MCF 10A (cell line): ENCODE measurements at places on chromosomes 11 and 22. TPM values are rescaled to one million over a fixed set of nuclear protein-coding genes. Genes with fewer than 3 reads are reported as not detected.
A peak's percentile ranks its signal among the peaks of the same experiment; 100 is the strongest.

- H3K4me1 ChIP-seq, result peaks cover 28% of the 10 kb centered on the region
- H3K36me3 ChIP-seq, result no peaks in the 10 kb centered on the region
- H3K27ac ChIP-seq, result peak overlapping the region; percentile 39
- peak overlapping the region; percentile 68 for H3K4me3 ChIP-seq
Measured at GRCh38 chr22:20918663-20919218, 1.5 kb downstream of the CRKL start.

DNA sequence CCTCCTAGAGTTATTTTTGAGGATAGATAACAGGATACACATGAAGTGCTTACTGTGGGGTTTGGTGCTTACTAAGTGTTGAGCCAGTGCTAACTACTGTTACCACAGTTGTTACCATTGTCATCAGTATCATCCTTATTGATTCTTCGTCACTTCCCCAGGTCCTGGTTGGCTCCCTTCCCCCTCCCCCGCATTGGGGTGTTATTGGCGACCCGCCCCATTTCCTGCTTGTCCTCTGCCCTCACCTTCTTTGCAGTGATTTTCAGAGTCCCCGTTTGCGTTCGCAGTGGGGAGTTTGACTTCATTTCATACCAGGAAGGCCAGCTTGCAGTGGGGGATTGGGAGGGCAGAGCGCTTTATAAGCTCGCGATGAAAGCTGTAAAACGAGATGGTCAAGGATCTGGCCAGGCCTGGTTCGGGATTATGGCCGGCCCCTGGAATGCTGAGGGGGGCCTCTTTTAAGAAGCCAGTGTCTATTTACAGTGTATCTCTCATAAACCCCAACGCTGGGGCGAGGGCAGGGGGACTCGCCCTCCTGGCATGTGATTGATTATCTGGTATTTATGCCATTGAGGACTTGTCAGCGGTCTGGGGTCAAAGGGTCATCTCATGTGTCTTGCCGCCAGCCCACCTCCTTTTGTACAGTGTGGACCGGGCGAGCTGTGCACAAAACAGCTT is 84.6 kb upstream of the NNMT start:
- peaks cover 37% of the 10 kb centered on the region for H3K4me1 ChIP-seq
- no peak for DNase-seq
- H3K36me3 ChIP-seq, result no peaks in the 10 kb centered on the region
- no peaks in the 10 kb centered on the region for H3K27me3 ChIP-seq
- no peak overlapping the region for H3K4me3 ChIP-seq

The MUC5AC gene
- total RNA-seq, result not detected in 2 replicates

DNA sequence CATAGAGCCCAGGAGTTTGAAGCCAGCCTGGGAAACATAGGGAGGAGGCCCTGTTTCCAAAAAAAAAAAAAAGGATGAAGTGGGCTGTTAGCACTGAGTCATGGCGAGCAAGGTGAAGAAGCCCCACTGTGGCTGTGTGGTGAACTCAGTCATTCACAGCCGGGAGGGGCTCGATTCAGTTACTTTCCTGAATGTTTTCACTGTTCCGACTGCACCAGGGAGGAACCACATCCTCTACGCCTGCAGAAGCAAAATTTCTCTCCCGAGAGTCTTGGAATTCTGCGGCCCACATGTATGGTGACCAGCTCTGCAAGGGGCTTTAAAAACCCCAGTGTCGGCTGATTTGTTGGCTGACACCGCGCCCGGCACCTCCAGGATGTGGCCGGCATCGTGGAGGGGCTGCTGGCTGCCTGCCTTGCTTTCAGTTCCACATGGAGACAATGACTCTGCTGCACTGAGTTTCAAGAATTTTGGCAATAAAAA is 27.8 kb upstream of the GRAMD4 start:
- H3K27me3 ChIP-seq, result no peaks in the 10 kb centered on the region
- H3K36me3 ChIP-seq, result no peaks in the 10 kb centered on the region
- H3K4me3 ChIP-seq, result no peak overlapping the region
- H3K27ac ChIP-seq, result no peak overlapping the region
- no peak for DNase-seq

The LYVE1 gene
- total RNA-seq, result not detected in 2 replicates

DNA sequence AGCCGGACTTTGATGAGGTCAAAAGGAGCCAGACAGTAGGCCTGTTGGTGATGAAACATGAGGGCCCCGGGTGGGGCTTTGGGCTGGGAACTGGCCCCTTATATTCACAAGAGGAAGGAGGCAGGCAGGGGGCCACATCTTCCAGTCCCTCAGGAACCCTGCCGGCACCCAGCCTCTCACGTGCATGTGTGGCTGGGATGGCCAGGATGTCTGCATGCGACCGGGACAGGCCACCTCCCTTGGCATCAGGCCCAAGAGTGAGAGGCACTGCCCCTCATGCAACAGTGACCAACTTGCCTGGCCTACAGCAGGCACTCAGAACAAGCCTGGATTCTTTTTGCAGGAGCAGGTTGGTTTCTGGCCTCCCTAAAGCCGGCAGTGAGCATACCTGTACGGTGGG is 5.4 kb downstream of the SLC25A45 start:
- no peaks in the 10 kb centered on the region for H3K36me3 ChIP-seq
- peaks cover 11% of the 10 kb centered on the region for H3K4me1 ChIP-seq
- DNase-seq, result no peak
- H3K4me3 ChIP-seq, result no peak overlapping the region
- no peak overlapping the region for H3K27ac ChIP-seq
- H3K27me3 ChIP-seq, result no peaks in the 10 kb centered on the region

GRCh38 chr11:112902361-112903011 is 58.7 kb upstream of the NCAM1 start:
- no peaks in the 10 kb centered on the region for H3K36me3 ChIP-seq
- H3K27ac ChIP-seq, result no peak overlapping the region
- no peak overlapping the region for H3K4me3 ChIP-seq
- H3K27me3 ChIP-seq, result peaks cover 50% of the 10 kb centered on the region
- no peak for DNase-seq
- H3K4me1 ChIP-seq, result no peaks in the 10 kb centered on the region

GRCh38 chr11:84558085-84558905 is 1068.8 kb downstream of the DLG2 start:
- no peak overlapping the region for H3K4me3 ChIP-seq
- peaks cover 52% of the 10 kb centered on the region for H3K27me3 ChIP-seq
- no peaks in the 10 kb centered on the region for H3K36me3 ChIP-seq
- peak; percentile 57 for DNase-seq

DNA sequence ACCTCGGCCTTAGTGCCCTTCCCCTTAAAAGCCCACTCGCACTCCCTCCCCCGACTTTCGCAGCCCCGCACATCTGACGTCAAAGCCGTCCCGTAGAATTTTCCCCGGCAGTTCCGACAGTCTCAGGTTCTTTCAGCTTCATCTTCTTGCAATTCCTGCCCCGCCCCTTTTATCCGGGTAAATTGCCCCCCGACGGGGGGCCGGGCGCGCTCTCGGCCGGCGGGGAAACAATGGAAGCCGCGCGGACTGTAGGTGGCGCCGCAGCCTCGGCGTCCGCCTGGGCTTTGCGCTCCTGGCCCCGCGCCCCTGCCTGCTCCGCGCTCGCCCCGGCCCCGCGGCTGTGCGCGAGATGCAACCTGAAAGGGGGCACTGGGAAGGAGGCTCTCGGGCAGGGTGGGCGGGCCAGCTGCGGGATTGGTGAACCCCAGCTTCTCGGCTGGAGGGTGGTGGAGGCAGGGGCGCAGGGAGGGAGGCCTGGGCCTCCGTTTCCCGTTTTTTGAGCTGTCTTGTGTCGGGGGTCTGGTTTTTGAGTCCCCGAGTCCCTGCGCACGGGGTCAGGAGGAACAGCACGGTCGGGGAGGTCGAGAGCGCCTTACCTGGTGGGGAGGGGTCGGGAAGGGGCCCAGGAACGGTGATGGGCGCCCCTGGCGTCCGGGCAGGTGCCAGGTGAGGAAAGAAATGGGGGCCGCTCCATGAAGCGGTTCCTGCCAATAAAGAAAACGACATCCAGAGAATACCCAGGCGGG is 859 bp upstream of the FGF19 start:
- no peaks in the 10 kb centered on the region for H3K27me3 ChIP-seq
- H3K4me1 ChIP-seq, result peaks cover 10% of the 10 kb centered on the region
- no peak for DNase-seq
- H3K27ac ChIP-seq, result no peak overlapping the region

DNA sequence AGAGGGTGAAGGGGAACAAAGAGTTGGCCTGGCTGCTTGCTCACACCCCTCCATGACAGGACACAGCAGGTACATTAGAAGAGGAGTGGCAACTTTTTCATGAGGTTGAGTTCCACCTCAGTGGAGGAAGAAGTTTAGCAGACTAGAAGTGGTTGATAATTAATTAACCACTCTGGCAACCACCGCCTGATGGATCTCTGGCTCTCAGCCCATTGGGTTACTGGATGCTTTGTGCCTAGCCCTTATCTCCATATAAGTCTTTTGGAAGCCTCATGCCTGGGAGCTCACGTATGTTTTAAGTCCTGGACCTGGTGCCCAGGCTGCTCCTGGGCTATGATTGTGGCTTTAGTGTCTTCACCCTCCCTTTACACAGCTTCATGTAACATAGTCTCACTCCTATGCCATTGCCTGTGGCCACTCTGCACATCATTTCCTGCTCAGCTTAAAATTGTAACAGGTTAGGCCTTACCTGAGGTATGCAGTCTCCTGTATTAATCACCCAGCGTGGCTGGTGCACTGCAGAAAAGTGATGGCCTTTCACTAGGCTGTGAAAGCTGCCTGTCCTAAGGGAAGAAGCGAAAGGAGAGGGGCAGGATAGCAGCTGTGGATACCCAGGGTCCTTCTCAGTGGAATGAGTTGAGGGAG is 72.7 kb upstream of the CRTAM start:
- H3K27me3 ChIP-seq, result no peaks in the 10 kb centered on the region
- H3K4me3 ChIP-seq, result no peak overlapping the region
- no peaks in the 10 kb centered on the region for H3K36me3 ChIP-seq
- peaks cover 6% of the 10 kb centered on the region for H3K4me1 ChIP-seq
- H3K27ac ChIP-seq, result no peak overlapping the region

- DNase-seq, result peak; percentile 86
- H3K4me3 ChIP-seq, result peak overlapping the region; percentile 70
- peak overlapping the region; percentile 88 for H3K27ac ChIP-seq
- no peaks in the 10 kb centered on the region for H3K36me3 ChIP-seq
- H3K4me1 ChIP-seq, result peaks cover 27% of the 10 kb centered on the region
Measured at GRCh38 chr22:47328550-47329243, 566.2 kb downstream of the TBC1D22A start.

The C11orf42 gene
- total RNA-seq, result not detected in 2 replicates

DNA sequence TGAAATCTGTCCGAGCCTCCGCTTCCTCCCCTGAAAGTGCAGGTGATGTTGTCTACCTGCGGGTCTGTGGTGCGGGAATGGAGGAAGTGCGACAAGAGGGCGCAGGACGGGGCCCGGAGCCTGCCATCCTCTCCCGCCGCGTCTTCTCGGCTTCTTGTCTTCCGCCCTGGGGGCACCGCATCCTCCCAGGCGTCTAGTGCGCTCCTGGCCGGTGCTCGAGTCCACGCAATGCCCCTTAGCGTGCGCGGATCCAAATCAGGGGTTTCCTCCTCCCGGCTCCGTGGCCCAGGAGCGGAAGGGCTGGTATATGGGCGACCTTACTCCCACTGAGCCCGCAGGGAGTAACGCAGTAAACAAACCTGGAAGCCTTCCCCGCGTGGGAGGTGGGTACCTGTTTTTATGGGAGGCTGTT is 405 bp downstream of the SFI1 start:
- H3K4me1 ChIP-seq, result peaks cover 5% of the 10 kb centered on the region
- peaks cover 11% of the 10 kb centered on the region for H3K36me3 ChIP-seq
- no peaks in the 10 kb centered on the region for H3K27me3 ChIP-seq
- DNase-seq, result no peak
- peak overlapping the region; percentile 86 for H3K4me3 ChIP-seq
- H3K27ac ChIP-seq, result peak overlapping the region; percentile 54

The GLYAT gene
- total RNA-seq, result not detected in 2 replicates

The DCDC1 gene
- 0.19 TPM in 1 of 2 replicates, not detected in the other for total RNA-seq

The SLC5A12 gene
- total RNA-seq, result not detected in 2 replicates

DNA sequence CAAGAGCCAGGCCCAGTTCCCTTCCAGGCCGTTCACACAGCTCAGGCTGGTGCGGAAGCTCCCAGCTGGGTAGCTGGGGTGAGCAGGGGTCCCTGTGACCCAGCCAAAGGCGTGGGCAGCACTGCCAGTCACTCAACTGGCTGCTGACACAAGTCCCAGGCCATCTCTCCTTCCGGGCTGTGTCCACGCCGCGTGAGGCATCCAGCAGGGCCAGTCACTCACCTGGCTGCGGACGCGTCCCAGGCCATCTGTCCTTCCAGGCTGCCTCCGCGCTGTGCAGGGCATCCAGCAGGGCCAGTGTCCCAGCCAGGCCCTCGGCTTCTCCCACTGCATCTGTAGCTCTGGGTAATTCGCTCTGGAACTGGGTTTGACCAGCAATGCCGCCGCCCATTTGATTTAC is 184.2 kb downstream of the BRD1 start:
- no peaks in the 10 kb centered on the region for H3K27me3 ChIP-seq
- no peak for DNase-seq
- no peak overlapping the region for H3K27ac ChIP-seq
- no peak overlapping the region for H3K4me3 ChIP-seq

DNA sequence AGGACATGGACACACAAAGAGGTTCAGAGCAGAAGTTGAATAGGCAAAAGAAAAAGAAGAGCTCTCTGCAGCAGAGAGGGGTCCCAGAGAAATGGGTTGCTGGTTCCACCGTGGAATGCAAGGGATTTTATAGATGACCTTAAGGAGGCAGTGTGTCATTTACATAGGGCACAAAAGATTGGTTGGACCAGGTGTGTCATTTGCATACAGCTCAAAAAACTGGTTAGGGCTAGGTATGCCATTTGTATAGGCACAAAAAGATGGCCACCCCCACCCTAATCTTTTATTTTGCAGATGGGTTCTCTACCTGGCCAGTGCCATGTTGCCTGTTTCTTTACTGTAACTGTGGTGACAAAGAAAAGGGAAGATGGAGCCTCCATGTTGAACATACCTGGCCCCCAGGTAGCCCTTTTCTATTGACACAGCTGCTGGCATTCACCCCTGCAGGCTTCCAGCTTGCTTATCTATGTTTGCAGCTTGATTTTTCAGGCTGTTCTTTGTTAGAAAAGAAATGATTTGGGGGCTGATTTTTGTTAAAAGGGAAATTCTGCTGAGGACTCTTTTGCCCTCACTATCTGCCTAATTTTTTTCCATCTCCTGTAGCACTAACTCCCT is 3.1 kb upstream of the CAVIN3 start:
- no peak overlapping the region for H3K27ac ChIP-seq
- no peak overlapping the region for H3K4me3 ChIP-seq
- peaks cover 3% of the 10 kb centered on the region for H3K36me3 ChIP-seq

- peaks cover 6% of the 10 kb centered on the region for H3K4me1 ChIP-seq
- H3K36me3 ChIP-seq, result no peaks in the 10 kb centered on the region
- H3K4me3 ChIP-seq, result no peak overlapping the region
- H3K27ac ChIP-seq, result no peak overlapping the region
Measured at GRCh38 chr11:27319072-27319471, 43.9 kb downstream of the CCDC34 start.

DNA sequence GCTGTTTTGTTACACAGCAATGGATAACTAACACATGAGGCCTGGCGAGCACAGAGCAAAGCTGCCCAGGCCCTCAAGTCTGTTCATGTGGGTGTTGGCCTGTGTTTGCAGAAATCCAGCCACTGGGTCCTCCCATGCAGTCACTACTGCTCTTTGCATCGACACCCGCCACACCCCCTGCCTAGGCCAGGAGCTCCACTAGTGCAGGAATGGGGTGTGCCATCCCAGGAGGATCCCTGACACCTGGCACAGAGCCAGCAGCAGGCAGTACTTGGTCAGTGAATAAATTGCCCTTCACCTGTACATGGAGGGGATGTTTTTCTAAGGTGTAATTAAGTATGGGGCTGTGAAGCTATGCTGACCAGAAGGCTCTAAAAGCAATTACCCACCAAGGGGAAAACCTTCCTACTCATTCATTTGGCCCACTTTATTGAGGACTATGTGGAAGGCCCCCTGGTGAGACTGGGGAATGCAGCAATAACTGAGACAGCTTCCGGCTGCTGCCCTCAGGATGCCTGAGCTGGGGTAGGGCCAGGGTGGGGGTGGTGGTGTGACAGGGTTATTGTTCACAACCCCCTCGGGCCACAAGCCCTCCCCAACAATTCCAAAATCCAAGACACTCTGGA is 160.8 kb downstream of the CRYBB2 start:
- no peak overlapping the region for H3K27ac ChIP-seq
- no peak overlapping the region for H3K4me3 ChIP-seq
- no peaks in the 10 kb centered on the region for H3K27me3 ChIP-seq
- peaks cover 28% of the 10 kb centered on the region for H3K36me3 ChIP-seq
- DNase-seq, result no peak
